Fibroblast of upper back skin (primary cell): ENCODE measurements at places on chromosomes 6 and 20.

DNA sequence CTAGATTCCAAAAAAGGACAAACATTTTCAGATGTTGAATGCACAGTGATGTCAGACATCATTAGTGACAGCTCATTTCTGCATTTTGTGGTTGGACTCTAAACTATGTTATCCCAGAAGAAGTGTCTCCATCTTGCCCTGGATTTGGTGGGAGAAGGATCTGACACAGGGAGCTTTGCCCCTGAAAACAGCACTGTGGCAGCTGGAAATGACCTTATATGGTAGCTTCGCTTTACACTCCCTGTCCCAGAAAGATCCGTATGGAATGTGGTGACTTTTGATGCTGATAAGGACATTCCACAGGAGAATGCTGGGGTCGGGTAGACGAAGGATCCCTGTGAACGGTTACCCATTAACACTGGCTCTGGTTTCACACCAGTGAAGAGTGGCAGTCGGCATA, 87.2 kb upstream of the EDN1 start:
- peak; percentile 60 for DNase-seq

DNA sequence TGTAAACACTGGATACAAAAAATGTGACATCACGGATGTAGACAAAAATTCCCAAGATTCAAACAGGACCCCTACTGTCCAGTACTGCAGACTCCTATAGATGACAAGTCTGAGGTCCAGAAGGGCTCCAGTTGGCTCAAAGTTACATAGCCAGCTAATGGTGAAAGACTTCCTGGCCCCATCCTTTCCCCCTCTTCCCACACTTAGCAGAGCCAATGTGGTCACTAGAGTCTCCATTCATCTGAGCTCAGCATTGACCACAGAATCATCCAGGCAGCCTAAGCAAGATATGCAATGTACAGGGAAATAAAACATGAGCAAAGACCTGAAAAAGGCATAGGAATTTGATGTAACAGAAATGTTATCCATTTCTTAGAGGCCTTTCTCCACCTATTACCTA, 180.5 kb downstream of the ADAT2 start:
- peak; percentile 84 for DNase-seq

GRCh38 chr20:57573894-57574293, 13.0 kb downstream of the PCK1 start:
- DNase-seq = no peak

GRCh38 chr6:136084403-136084802, 165.7 kb downstream of the MTFR2 start:
- no peak for DNase-seq

DNA sequence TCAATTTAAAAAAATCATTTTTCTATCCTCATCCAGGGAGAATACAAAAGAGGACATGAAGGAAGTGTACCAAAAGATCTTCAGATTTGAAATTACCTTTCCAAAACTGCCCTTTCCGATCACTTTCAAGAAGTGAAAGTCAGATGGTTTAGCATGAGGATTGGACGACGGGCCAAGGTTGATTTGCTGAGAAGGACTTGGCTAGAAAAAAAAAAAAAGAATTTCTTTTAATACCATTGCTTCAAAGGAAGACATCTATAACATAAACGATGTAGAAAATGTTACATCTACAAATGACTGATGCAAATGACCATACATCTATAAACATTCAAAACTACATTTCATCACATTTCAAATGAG, 120.9 kb upstream of the SLC2A12 start:
- no peak for DNase-seq

DNA sequence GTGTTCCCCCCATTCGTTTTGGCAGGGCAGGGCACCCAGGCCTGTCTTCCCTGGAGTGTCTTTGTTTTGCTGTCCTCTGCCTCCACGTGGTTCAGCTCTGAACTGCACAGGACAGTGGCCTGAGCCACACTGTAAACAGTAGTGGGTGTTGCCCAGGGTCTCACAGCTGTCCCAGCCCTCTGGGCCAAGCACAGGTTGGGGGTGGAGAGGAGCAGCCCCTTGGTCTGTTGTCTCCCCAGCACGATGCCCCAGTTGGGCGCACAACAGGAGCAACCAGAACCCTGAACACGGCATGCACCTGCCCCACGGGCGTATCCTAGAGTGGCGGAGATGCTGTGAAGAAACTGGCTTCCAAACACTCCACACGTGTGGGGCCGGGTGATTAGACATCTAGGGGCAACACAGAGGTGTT, 14.4 kb downstream of the CCDC167 start:
- no peak for DNase-seq

- peak; percentile 31 for DNase-seq
Measured at GRCh38 chr6:31908791-31909190, 6.9 kb upstream of the ZBTB12 start.

GRCh38 chr6:118537574-118537973, 10.5 kb upstream of the PLN start:
- DNase-seq = peak; percentile 47

GRCh38 chr20:2093883-2094282, 7.7 kb upstream of the STK35 start:
- no peak for DNase-seq

DNA sequence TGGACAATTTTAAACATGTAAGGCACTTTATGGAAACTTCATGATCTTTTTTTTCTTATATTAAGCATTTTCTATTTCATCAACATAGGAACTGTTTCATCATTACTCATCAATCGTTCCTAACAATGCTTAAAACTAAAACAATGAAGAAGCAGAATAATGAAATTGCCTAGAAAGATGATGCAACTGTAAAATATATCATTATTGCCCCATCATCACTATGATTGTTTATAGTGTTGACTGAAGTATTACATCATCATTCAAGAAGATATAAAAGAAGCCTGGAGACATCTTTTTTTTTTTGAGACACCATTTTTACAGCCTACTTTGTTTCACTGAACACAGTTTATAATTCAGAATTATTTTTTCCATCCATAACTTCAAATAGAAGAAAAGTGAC, 147.2 kb downstream of the TRDN start:
- no peak for DNase-seq

DNA sequence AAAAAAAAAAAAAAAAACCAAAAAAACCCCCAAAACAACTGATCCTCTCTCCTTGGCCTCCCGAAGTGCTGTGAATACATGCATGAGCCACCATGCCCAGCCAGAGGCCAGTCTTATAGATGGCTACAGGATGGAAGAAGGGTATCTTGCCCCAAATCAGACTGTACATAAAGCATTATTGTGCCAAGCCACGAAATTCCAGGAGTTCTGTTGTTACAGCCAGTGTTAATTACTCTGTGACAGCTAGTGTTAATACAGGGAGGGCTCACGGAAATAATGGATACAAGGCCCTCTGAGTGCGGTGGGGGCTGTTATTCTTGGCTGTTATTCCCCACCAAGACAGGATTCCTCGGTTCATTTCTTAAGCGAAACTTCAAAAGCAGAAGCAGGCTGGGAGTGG, 1.4 kb upstream of the CLPSL2 start:
- DNase-seq = no peak

DNA sequence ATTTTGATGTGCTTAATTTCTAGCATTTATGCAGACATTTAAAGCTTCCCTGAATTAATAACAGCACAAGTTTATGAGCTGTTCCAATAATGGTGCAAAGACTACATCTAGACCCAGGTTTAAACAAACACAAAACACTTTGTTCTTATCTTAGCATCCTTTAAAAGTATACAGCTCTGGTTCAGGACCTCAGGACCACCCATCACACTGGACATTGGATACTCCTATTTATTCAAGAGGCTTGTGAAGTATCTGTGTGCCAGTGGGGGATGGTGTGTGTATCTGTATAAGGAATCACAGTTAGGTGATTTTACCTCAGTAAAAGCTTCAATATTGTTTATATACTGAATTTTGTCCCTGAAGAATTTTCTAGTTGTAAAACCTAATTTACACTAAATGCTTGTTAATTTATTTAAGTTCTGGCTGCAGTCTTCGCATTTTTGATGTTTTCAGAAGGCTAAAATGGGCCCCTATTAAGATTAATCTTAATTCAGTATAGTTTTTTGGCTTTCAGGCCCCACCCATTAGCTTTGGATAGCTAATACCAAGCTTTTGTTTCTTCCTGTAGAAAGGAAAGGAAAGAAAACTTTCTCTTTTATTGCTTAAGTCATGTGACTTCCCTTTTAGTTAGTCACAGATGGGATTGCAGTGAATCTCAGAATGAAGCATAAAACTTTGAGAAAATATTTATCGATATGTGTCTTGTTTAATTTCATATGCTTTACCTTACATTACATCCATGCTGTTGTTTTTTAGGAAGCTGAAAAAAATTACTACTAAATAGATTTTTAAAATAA, 13.1 kb downstream of the LIN28B start:
- DNase-seq = no peak

DNA sequence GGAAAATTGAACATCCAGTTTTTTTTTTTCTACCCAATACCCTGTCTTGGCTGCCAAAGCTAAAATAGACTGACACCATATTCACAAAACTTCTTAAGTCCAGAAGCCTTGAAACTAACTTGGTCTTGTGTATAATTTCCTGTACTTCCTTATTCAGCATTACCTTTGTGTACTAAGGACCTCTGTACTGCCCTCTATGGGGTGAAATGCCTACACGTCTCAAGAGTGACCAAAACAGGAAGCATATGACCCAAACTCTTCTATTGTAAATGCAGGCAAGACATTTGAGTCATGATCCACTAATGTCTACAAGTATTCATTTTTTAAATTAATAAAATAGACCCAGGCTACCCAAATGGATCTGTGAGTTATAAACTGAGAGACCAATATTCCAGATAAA, 50.4 kb downstream of the HMGCLL1 start:
- DNase-seq = peak; percentile 26

DNA sequence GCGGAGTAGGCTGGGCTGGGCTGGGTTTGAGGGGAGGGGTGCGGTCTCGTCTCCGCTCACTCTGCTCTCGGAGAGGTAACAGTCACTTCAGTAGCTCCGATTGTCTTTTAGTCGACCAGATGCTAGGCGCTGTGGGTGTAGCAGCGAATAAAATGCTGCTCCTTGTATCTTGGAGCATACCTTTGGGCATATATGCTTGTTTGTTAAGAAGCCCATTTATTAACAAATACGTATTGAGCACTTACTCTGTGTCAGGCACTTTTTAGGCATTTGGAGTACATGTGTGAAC, 545 bp downstream of the ACTR5 start:
- DNase-seq = no peak

- DNase-seq = no peak
Measured at GRCh38 chr6:91669154-91669870, 1082.4 kb upstream of the MAP3K7 start.

GRCh38 chr6:148166339-148166968, 176.2 kb upstream of the SASH1 start:
- DNase-seq = peak; percentile 66

- peak; percentile 84 for DNase-seq
Measured at GRCh38 chr6:43077981-43078511, 1.9 kb downstream of the PTK7 start.

DNA sequence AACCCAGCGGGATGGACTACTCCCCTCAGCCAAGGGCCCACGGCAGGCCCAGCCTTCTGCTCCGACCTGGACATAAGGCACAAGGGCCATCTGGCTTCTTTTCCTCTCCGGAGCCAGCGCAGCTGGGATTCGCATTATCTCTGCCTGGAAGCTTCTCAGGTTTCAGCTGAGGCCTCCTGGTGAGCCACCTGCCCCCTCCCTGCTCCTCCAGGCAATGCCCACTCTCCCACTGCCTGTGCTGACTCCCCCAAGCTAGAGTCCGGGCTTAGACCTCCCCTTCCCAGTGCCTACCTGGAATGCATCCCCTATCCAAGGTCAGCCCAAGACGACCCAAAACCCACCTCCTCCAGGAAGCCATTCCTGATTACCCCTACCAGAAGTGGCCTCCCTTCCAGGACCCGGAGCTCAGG, 60.7 kb downstream of the EZR start:
- peak; percentile 32 for DNase-seq

GRCh38 chr6:31352683-31353383, 4.1 kb downstream of the HLA-B start:
- no peak for DNase-seq

GRCh38 chr20:13574071-13574470, 64.7 kb downstream of the TASP1 start:
- no peak for DNase-seq

DNA sequence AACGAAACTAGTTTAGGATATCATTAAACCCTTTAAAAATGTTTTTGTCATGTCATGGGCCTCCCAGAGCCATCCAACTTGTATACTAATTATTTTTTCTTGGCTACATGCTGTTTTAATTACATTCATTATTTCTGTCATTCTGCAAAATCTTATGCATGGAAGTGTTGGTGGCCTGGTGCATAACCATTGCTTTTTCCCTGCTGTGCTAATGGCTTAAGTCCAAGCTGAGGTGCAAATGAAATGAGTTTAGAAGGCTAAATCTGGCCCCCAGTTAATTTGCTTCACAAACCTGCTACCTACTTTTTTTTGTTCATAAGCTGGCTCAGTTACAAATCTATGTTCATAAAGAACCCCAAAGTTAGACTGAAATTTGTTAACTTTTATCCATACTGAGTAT, 1249.9 kb downstream of the EPHA7 start:
- no peak for DNase-seq

DNA sequence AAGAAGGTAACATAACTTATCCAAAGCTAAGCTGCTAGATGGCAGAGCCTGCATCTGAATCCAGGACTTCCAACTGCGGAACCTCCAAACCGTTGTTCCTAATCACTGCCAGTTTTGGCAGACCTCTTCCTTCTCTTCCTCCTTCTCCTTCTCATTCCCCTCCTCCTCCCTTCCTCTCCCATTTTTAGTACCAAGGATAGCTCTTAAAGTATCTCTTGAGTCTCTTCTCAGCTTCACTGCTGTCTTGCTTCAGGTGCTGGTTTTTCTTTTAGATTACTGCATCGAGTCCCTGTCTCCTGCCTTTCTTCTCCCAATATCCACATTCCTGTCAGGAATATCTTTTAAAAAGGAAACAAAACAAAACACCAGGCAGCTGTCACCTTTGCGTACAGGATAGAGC, 77.1 kb downstream of the CDYL start:
- DNase-seq = peak; percentile 11

GRCh38 chr20:43306837-43307236, 117.1 kb upstream of the PTPRT start:
- no peak for DNase-seq

DNA sequence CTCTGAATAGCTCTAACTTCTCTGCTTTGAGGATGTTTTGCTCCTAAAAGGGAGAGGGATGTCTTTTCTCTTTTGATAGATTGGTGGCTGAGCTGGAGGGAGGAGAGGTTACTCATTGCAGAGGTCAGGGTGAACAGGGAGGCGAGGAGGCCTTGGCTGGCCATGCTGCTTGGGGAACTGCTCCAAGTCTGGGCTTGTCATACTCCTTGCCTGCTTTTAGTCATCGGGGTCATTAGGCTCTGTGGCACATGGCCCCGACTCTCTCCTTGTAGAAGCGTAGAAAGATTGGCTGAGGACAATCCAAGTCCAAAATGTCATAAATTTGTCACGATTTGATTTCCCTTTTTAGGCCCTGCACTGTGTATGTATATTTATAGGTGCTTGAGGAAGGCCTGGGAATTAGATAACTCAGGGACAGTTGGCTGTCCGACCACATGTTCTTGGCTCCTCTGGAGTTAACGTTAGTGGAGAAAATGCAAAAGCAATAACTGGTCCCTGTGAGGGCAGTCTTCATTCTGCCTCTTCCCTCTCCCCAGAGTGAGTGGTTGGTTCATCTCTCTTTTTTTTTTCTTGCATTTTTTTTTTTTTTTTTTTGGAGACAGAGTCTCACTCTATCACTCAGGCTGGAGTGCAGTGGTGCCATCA, 160.1 kb downstream of the SCP2D1 start:
- no peak for DNase-seq

- DNase-seq = no peak
Measured at GRCh38 chr20:24462460-24463010, 6.9 kb upstream of the SYNDIG1 start.
